ENCODE measurements at places on chromosomes 5 and 9. TPM values are rescaled to one million over a fixed set of nuclear protein-coding genes. Genes with fewer than 3 reads are reported as not detected.

Gene IL7R
- polyA plus RNA-seq = 761 TPM

Gene MYOT
- polyA plus RNA-seq = not detected

Gene SPINK6
- not detected for polyA plus RNA-seq

Gene ARSI
- not detected for polyA plus RNA-seq

Gene ST8SIA4
- polyA plus RNA-seq = 17.5 TPM

Gene DBH
- not detected for polyA plus RNA-seq

Gene EQTN
- not detected for polyA plus RNA-seq

Gene FAM153A
- polyA plus RNA-seq = 0.67 TPM

DNA sequence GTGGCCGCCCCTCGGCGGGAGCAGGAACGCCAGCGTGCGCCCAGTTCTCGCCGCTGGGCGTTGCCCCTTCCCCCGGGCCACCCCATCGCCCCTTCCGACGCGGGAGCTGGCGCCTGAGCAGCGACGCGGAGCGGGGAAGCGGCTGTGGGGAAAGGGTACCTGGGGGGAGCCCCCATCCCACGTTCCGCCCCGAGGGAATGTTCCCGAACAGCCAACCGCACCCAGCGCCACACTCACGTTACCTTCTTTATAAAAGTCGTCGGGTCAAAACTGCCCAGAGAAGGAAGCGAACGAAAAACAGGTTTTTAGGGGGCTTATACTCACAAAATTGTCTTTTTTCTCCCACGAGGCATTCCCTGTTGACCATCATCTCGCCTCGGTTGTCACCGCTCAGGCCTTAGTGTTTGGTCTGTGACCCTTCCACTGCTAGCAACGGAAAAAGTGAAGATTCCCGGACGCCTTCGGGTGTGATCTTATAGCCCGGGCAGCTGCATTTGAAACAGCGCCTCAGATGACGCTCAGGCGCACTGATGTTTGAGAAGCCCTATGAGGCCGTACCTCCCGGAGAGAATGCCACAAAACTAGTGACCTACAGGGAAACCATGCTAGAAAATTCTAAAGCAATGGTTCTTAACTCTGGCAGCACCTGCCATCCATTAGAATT, 475 bp upstream of the GOLM1 start:
- H3K4me3 ChIP-seq = peak overlapping the region; percentile 56
- no peak overlapping the region for H3K27ac ChIP-seq
- DNase-seq = no peak
- H3K4me1 ChIP-seq = peaks cover 6% of the 10 kb centered on the region

- no peaks in the 10 kb centered on the region for H3K4me1 ChIP-seq
- H3K27me3 ChIP-seq = no peaks in the 10 kb centered on the region
- H3K36me3 ChIP-seq = no peaks in the 10 kb centered on the region
- no peak overlapping the region for H3K4me3 ChIP-seq
Observed at GRCh38 chr9:109467936-109468335, 30.2 kb downstream of the PTPN3 start.

DNA sequence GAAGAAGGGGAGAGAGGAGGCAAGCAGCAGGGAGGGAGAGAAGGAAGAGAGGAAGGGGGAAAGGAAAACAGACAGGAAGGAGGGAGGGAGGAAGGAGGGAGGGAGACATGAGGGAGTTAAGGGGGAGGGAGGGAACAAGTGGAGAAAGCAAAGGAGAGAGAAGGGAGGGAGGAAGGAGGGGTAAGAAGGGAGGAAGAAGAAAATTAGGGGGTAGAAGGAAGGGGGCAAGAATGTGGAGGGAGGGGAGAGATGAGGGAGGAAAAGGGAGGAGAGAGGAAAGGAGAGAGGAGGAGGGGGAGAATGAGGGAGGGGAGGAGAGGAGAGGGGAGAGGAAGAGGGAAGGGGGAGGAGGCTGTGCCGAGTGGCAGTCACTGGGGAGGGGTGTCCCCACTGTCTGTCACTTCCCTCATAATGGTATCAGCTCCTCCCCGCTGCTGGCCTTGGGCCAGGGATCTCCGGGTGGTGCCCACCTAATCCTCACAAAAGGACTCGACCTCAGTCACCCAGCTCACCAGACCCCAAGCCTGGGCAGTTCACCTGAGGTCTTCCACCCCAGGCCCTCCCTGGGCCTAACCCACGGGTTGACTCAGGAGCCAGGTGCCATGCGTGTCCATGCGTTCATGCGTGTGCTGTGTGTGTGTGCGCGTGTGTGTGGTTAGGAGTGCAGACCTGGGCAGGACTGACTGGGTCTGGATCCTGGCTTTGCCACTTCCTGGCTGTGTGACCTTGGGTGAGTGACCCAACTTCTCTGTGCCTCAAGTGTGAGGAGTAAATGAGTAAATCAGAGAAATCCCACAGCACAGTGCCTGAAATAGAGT, 18.1 kb downstream of the C9orf50 start:
- no peak for DNase-seq
- H3K36me3 ChIP-seq = no peaks in the 10 kb centered on the region
- peaks cover 5% of the 10 kb centered on the region for H3K27me3 ChIP-seq
- no peak overlapping the region for H3K4me3 ChIP-seq
- peaks cover 25% of the 10 kb centered on the region for H3K4me1 ChIP-seq

- H3K4me3 ChIP-seq = no peak overlapping the region
- no peaks in the 10 kb centered on the region for H3K36me3 ChIP-seq
- no peaks in the 10 kb centered on the region for H3K4me1 ChIP-seq
Observed at GRCh38 chr5:17852740-17853139, 218.5 kb downstream of the TAF11L14 start.

DNA sequence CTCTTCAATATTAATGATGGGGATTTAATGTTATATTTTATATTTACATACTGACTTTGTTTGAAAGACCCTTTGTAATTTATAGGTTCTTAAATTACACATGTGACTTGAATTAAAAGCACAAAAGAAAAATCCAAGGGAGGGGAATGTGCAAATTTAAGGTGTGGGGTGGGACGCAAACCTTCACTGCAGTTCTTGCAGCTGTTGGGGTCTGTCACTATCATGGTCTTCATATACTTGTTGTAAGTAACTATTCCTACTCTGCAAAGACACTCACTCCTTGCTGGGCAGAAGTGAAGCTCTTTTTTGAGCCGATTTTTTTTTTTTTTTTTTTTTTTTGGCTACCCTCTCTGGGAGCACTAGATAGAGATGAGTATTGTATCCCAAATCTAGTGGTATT, 505.3 kb downstream of the ARHGEF28 start:
- no peak overlapping the region for H3K27ac ChIP-seq
- no peaks in the 10 kb centered on the region for H3K4me1 ChIP-seq
- H3K27me3 ChIP-seq = no peaks in the 10 kb centered on the region

DNA sequence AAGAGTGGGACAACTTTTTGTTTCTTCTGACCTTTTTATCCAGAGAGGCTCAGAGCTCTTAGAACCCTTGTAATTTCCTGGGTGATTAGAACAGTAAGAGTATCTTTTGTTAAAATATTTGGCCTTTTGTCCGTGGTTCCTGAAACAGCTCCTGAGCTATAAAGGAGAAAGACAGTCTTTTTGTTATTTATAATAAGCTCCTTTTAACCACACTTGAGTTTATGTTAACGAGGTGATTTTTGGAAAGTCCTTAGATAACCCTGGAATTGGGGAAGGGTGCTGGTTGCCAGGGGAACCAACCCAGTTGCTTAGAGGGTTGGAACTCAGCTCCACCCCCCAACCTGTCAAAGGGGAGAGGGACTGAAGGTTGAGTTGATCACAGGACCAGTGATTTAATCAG, 4.8 kb downstream of the ZNF483 start:
- H3K36me3 ChIP-seq = no peaks in the 10 kb centered on the region

DNA sequence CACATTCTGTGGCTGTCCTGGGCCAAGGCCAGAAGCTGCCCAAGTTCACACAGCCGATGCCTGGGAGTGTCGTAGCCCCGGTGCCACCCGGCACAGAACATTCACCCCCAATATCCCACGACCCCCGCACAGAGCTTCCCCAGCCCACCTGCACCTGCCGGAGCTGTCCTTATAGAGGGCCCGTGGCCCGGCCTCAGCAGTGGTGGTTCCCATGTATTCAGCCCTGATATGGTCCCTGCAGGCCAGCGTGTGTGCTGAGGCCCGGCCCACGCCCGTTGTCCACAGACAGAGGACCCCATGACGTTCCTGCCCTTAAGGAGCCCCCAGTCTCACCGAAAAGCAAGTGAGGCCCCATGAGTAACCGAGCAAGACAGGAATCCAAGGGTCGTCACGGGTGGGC, 5.3 kb upstream of the GFI1B start:
- H3K36me3 ChIP-seq = no peaks in the 10 kb centered on the region
- peaks cover 5% of the 10 kb centered on the region for H3K4me1 ChIP-seq
- DNase-seq = no peak
- H3K4me3 ChIP-seq = no peak overlapping the region
- no peaks in the 10 kb centered on the region for H3K27me3 ChIP-seq

DNA sequence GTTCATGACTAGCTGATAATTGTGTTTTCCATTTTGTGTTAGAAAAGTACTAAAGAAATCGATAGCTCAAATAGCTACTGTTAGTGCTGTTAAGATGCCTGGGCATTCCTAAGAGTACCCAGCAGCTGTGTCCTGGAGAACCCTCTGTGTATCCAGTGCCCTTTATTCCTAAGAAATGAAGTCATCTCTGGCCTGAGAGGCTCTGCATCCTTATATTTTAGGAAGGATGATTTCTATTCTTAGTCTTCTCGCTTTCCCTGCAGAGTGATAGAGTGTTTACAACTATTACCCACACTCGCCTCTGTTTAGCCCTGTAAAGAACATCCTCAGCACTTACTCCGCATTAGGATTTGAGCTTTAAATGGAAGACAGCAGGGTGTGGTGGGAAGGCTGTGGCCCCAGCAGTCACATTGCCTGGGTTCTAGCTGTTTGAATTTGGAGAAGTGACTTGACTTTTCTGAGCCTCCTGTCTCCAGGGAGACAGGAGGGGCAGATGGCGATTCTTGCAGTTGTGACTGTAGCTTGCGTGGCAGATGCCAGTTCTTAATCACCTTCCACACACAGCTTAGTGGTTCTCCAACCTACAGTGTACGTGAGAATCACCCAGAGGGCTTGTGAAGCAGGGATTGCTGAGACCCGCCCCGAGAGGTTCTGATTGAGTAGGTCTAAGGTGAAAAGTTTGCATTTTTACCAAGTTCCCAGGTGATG, 177.2 kb upstream of the PITX1 start:
- H3K4me3 ChIP-seq = no peak overlapping the region
- no peaks in the 10 kb centered on the region for H3K4me1 ChIP-seq
- H3K36me3 ChIP-seq = no peaks in the 10 kb centered on the region
- H3K27me3 ChIP-seq = no peaks in the 10 kb centered on the region
- H3K27ac ChIP-seq = no peak overlapping the region

GRCh38 chr5:57360871-57361270, 121.7 kb downstream of the ACTBL2 start:
- H3K27me3 ChIP-seq = no peaks in the 10 kb centered on the region
- DNase-seq = no peak
- no peak overlapping the region for H3K27ac ChIP-seq
- H3K36me3 ChIP-seq = no peaks in the 10 kb centered on the region
- H3K4me1 ChIP-seq = no peaks in the 10 kb centered on the region

DNA sequence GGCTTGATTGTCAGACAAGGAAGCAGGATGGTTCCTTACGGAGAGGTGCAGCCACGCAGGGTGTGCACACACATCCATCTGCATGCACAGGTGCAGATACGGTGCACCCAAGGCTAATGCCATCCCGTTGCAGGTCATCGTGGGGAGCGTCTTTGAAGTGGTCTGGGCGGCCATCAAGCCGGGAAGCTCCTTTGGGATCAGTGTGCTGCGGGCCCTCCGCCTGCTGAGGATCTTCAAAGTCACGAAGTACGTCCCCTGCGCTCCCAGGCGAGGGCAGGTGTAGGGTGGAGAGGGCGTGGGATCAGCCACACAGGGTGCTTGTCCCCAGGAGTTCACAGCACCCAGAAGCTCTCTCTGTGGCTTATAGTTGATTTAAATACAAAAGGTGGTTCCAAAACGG, 106.4 kb downstream of the CACNA1B start:
- H3K36me3 ChIP-seq = no peaks in the 10 kb centered on the region
- H3K4me1 ChIP-seq = no peaks in the 10 kb centered on the region
- H3K4me3 ChIP-seq = no peak overlapping the region
- H3K27me3 ChIP-seq = peaks cover 4% of the 10 kb centered on the region
- no peak overlapping the region for H3K27ac ChIP-seq

DNA sequence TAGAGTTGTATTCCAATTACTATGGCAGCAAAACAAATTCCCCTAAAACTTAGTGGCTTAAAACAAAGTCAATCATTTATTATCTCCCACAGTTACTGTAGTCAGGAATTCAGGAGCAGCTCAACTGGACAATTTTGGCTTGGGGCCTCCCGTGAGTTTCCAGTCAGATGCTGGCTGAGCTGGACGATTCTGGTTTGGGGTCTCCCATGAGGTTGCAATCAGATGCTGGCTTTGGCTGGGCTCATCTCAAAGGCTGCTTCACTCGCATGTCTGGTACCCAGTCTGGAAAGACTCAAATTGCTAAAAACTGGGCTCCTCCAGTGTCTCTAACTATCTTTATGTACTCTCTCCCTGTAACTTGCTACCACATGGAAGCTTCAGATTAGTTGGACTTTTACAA, 130.1 kb downstream of the C5orf15 start:
- H3K4me3 ChIP-seq = no peak overlapping the region
- H3K27ac ChIP-seq = no peak overlapping the region
- DNase-seq = no peak
- H3K4me1 ChIP-seq = no peaks in the 10 kb centered on the region

GRCh38 chr5:90051756-90052155, 357.8 kb downstream of the CETN3 start:
- no peaks in the 10 kb centered on the region for H3K36me3 ChIP-seq
- no peak overlapping the region for H3K4me3 ChIP-seq
- H3K4me1 ChIP-seq = no peaks in the 10 kb centered on the region

GRCh38 chr5:81044868-81045267, 84.7 kb downstream of the RASGRF2 start:
- no peaks in the 10 kb centered on the region for H3K4me1 ChIP-seq
- no peak overlapping the region for H3K4me3 ChIP-seq
- no peak overlapping the region for H3K27ac ChIP-seq
- no peaks in the 10 kb centered on the region for H3K36me3 ChIP-seq

DNA sequence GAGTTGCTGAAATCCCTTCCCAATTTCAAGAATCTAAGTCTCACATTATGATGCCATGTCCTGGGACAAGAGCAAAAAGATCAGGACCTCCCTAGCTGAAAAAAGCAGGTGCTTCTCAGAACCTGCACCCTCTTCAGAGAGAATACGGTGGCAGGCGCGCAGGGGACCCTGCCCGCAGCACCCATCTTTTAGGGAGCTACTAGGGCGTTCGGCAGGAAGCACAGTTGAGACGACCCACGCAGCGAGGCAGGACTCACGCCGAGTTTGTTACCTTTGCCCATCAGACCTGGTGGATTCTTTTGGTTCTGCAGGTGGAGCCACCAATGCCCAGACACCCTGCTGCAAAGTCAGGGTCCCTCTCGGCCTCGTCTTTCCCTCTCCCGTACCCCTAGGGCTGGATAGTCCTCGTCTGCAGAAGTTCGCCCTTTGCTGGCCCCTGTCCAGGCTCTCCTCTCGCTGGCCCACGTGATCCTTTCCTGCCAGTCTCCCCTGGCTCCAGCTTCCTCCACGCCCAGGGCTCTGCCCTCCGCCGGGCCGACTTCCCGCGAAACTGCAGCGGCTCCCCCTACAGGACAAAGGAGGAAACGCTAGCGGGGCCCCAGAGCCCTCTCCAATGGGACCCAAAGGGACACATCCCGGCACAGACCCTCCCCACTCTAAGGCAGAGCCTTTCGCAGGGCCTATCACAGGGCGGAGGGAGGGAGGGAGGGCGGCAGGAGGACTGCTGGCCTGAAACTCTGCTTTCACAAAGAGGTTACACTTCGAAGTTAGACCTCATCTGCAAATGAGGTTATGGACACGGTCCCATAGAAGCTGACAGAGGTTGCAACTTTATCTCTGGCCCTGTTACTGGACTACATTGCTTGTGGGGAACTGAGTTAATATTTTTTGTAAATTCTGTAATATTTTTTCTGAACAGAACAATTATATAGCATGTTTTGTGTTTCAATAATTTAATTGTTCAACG, 28.8 kb downstream of the TMEM174 start:
- no peak overlapping the region for H3K4me3 ChIP-seq
- no peaks in the 10 kb centered on the region for H3K36me3 ChIP-seq
- no peaks in the 10 kb centered on the region for H3K4me1 ChIP-seq
- H3K27me3 ChIP-seq = peaks cover 9% of the 10 kb centered on the region
- DNase-seq = peak; percentile 56
